Stimulated activated CD4-positive, alpha-beta T cell treated with anti-CD3 and anti-CD28 coated beads, Interleukin-15, amount 100 ng/mL, for 1 hour (primary cell): ENCODE measurements at places on chromosomes 4 and X.

GRCh38 chr4:84597450-84597849, 14.5 kb downstream of the CDS1 start:
- no peak for DNase-seq

DNA sequence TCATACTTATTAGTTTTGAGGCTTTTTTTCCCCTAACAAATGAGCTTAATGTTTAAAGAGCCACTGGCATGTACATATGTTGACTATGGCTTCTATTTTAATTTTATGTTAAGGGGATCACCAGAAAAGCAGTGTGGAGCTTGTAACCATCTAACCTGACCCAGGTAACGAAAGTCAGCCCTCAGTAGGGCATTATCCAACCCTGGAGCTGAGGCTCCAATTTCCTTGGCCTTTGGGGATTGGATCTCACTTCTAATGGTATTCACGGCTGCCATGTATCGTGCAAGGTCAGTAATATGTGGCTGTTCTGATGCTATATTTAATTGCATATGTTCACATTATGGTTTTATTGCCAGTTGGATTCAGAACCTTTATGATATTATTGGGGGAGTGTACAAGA, 75.2 kb upstream of the CCSER1 start:
- DNase-seq: no peak

- no peak for DNase-seq
Measured at GRCh38 chr4:77538574-77539157, 67.0 kb upstream of the CXCL13 start.

DNA sequence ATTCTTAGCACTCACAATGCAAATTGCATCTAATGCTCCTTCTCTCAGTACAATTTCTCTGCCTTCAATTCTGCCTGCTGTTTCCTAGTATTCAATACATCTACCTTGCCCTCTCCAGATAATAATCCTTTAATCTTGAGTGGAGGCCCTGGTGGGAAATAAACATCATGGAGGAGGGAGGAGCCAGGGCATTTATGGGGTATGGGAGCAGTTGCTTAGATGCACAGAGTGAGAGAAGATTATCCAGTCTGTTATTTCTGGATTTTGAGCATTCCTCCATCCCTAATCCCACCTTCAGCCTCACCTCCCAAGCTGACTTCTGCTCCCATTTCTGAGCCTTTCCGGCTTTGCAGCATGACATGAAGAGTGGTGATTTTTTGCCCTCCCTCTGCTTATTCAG, 127.9 kb upstream of the PPP3CA start:
- no peak for DNase-seq

DNA sequence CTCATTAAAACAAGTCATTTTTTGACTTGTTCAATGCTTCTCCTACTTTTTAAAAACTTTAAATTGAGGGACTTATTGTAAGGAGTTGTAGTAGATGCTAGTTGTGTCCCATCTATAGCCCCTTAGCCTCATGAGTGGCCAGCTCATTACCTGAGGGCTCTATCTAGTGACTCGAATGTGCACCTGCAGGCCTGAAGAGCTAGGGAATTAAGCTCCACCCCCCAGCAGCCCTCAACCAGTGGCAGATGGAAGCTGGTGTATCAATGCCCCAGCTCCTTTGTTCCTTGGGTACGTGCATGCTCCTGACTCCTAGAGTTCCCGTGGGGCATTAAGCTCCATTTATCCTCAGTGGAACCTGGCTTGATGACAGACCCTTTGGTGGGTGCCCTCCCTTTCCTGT, 146.7 kb upstream of the FAM9B start:
- DNase-seq: no peak

- DNase-seq: no peak
Measured at GRCh38 chrX:10893366-10893765, 217.8 kb upstream of the HCCS start.

DNA sequence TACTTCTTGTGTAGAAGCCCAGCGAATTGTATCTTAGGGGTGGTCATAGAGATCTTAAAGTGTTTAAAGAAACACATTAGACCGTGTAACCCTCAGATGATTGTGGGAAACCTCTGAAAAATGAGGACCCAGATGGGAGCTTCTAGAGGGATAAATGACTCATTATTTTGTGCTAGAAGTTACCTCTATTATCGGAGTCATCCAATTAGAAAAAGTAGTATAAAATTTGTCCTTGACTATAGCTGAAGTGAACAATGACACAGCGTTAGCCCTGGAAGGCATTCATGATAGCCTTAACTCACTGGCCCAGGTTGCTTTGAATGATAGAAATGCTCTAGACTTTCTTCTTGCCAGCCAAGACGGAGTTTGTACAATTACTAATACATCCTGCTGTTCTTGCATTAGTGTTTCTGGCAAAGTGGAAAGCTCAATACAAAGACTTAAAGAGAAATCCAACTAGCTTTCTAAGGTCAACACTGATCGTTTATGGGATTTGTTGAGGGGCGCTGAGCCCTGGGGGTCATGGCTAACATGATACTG, 178.9 kb upstream of the VEGFC start:
- no peak for DNase-seq

- DNase-seq: no peak
Measured at GRCh38 chr4:30957706-30958105, 237.5 kb downstream of the PCDH7 start.

DNA sequence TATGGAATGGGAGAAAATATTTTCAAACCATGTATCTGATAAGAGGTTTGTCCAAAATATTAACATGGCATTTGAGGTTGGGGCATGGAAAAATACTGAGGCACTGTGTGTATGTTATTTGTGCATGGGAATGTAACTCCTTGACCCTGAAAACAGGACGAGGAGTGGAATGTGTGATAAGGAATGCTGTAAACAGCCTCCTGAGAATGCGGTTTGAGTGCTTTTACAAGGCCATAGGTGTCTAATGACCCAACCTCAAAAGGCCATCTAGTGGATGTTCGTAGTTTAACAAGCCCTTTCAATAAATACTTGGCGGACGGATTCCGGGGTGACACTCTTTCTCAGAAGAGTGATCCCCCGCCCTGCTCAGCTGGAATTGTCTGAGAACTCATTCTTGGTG, 162.9 kb upstream of the USP9X start:
- DNase-seq: no peak

DNA sequence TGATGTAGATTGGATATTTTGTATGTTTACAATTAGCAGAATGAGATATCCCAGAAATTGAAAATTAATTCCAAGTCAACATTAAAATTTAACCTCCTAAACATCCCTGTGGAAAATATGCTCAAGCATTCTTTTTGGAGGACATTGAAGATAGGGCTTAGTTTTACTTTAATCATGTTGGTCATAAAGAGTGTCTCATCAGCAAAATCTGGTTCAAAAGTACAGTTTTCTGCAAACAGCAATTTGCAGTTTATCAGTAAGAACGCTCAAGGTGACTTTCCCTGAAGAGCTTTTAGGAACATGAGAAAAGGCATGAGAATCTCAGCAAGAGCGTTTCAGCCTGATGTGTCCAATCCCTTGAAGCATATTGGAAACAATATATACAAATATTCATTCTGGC, 889.8 kb downstream of the CENPC start:
- DNase-seq: no peak

DNA sequence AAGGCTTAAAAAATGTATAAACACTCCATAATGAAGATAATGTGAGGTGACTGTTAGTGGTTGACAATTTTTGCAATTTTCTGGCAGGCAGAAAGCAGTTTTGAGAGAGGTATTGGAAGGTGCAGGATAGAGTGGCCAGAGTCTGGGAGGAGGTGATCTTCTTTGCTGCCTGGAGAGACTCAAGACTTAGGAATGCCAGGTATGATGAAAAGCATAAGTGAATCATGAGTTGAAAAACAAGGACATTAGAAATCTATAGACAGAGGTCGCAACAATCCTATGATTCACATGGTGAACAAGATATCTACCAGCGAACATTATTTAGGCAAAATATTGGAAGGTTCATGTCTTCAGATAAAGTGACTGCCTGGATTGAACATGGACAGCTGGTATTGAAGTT, 118.5 kb downstream of the CFAP299 start:
- no peak for DNase-seq

GRCh38 chr4:33961761-33962160, 2282.6 kb downstream of the ARAP2 start:
- DNase-seq: no peak

DNA sequence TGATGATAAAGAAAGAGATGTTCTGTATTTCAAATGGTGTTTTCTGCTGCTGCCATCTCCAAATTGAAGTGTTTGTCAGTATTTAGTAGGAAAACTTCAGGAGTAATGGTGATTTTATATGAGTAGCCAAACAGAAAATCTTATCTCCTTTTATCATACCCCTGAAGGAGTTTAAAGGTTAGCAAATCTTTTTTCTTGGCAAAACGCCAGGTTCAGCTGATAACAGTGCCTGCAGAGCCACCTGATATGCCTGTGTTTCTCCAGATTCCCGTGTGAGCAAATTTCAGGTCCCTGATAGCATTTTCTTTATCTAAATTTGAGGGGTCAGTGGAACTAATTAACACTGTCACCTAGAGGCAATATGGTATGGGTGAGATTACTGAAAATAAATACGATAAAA, 65.8 kb upstream of the ETNPPL start:
- no peak for DNase-seq

- no peak for DNase-seq
Measured at GRCh38 chr4:106266201-106266600, 49.8 kb downstream of the TBCK start.

GRCh38 chrX:134683351-134684005, 25.2 kb upstream of the PLAC1 start:
- DNase-seq: no peak

- no peak for DNase-seq
Measured at GRCh38 chr4:56235011-56235410, 152.3 kb downstream of the AASDH start.

GRCh38 chr4:145860897-145861296, 77.7 kb downstream of the ZNF827 start:
- no peak for DNase-seq

DNA sequence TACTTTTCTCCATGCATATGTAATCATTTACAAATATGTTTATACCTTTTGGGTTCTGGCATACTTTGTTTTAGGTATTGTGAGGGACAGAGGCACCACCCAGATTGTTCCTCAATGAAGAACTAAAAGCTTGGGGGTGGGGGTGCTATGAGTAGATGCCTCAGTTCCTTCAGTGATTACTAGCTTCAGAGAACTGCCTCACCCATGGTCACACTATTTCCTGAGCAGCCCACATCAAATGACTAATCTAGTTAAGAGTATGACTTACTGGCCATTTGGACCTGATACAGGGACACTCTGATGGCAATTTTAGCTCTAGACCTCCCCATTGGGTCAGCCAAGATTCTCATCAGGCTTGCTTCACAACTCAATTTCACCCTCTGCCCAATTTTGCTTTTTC, 22.2 kb upstream of the CXXC4 start:
- DNase-seq: no peak

GRCh38 chr4:129377131-129377845, 281.3 kb downstream of the C4orf33 start:
- no peak for DNase-seq

DNA sequence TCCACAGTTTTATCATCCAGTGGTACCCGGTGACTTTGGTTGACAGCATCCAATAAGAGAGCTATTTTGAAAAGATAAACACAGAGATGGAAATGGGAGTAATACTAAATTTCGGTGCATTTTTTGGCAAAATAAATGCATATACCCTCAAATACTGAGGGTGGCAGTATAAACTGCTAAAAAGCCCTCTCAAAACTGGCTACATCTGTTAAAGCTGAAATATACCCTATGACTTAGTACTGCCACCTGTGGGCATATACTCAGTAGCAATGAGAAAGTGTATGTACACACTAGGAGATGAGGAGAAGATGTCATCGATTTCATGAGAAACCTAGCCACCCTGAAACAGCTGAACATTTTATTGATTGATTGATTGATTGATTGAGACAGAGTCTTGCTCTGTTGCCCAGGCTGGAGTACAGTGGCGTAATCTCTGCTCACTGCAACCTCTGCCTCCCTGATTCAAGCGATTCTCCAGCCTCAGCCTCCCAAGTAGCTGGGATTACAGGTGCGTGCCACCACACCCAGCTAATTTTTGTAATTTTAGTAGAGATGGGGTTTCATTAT, 12.2 kb upstream of the TMEM128 start:
- no peak for DNase-seq

- no peak for DNase-seq
Measured at GRCh38 chrX:112163906-112164305, 81.3 kb upstream of the TRPC5 start.

GRCh38 chrX:31070057-31070468, 1.8 kb downstream of the FTHL17 start:
- DNase-seq: no peak

DNA sequence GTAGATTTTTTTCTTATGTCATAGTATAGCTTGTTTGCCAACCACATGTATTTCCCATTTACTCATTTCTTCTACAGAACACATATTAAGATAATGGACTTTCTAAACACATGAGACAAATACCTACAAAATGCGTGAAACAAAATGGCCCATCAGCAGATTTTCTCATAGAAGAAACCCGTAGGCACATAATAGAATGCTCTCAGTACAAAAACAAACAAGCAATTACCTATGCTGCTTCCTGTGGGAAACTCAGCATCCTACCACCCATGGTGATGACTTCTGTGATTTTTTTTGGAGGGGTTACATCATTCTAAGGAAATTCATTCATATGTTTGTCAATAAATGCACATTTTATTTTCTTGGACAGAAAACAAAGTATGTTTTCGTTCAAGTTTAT, 343.6 kb downstream of the SPRY1 start:
- no peak for DNase-seq

GRCh38 chrX:122770581-122770980, 413.5 kb upstream of the GRIA3 start:
- DNase-seq: no peak

DNA sequence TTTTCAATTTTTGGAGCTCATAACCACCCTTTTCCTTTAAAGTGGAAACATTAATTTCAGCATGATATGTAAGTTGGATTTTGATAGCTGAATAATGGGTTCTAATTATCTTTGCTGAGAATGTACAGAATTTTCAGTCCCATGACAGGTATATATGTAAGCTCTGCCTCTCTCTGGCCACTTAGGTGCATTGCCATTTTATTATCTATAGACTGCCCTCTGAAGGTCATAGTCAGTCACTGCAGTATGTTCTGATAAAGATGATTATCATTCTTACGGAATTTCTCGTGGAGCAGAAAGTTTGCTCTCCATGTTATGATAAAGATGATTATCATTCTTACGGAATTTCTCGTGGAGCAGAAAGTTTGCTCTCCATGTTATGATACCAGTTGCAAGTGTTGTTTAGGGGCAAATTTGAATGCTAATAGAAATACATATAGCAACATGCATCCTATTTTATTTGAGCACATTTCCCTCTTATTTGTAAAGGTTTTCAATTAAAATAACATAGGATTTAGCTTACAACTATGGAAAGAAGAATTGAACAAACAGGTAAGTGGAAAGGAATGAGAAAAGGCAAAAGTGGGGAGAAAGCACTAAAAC, 10.4 kb downstream of the AFP start:
- DNase-seq: no peak

GRCh38 chrX:8424912-8425311, 39.7 kb upstream of the VCX3B start:
- no peak for DNase-seq

- no peak for DNase-seq
Measured at GRCh38 chr4:138398322-138398721, 156.2 kb upstream of the SLC7A11 start.

- DNase-seq: no peak
Measured at GRCh38 chr4:478373-478772, 20.6 kb downstream of the ZNF721 start.
